ENCODE measurements at places on chromosomes 7 and 10. TPM values are rescaled to one million over a fixed set of nuclear protein-coding genes. Genes with fewer than 3 reads are reported as not detected.

The EIF4H gene
- total RNA-seq, result 231 TPM

DNA sequence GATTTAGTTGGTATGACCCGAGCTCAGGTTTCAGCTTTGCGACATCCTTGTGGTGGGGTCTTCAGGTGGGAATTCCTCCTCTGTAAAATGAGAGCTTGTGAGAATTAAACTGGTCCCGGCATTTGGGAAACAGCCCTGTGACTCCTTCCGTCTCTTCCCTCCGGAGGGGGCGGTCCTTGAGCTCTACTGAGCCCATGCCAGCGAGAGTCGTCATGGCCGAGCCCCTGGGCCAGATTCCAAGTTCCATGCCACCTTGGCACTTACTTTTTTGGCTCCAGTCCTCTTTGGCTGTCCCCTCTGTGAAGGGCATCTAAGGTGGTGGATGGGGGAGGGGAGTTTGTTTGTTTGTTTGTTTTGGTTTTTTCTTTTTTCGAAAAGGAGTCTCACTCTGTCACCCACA lies 47.6 kb downstream of the GTF2IRD1 start:
- no peaks in the 10 kb centered on the region for H3K27me3 ChIP-seq
- no peak overlapping the region for H3K27ac ChIP-seq
- no peak overlapping the region for H3K4me3 ChIP-seq
- H3K36me3 ChIP-seq, result no peaks in the 10 kb centered on the region
- no peaks in the 10 kb centered on the region for H3K4me1 ChIP-seq

GRCh38 chr7:22694597-22695207 lies 32.3 kb upstream of the IL6 start:
- H3K27me3 ChIP-seq, result peaks cover 10% of the 10 kb centered on the region
- H3K4me3 ChIP-seq, result no peak overlapping the region
- H3K36me3 ChIP-seq, result no peaks in the 10 kb centered on the region
- H3K27ac ChIP-seq, result no peak overlapping the region
- H3K4me1 ChIP-seq, result peaks cover 36% of the 10 kb centered on the region

- H3K36me3 ChIP-seq, result peaks cover 4% of the 10 kb centered on the region
- no peak for DNase-seq
- H3K27me3 ChIP-seq, result peaks cover 2% of the 10 kb centered on the region
- no peak overlapping the region for H3K27ac ChIP-seq
- H3K4me1 ChIP-seq, result peaks cover 37% of the 10 kb centered on the region
- H3K4me3 ChIP-seq, result no peak overlapping the region
These were observed 53.5 kb upstream of the FRMD4A start for GRCh38 chr10:14384116-14384730.
